ENCODE measurements at places on chromosomes 3 and 15.

DNA sequence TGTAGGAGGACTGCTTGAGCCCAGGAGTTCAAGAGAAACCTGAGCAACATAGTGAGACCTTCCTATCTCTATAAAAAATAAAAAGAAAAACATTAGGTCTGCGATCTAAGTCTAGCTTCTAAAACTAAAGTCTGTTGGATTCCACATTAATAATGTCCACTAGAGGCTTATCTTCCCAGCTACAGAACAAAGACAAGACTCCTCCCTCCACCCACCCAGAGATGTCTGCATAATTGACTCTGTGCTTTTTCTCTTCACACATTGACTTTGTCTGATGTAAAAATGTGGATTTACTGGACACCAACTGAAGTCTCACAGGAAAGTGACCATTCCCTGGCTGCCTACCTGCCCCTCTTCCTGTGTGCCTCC, 91.8 kb downstream of the ATP10A start:
- no peak for DNase-seq

DNA sequence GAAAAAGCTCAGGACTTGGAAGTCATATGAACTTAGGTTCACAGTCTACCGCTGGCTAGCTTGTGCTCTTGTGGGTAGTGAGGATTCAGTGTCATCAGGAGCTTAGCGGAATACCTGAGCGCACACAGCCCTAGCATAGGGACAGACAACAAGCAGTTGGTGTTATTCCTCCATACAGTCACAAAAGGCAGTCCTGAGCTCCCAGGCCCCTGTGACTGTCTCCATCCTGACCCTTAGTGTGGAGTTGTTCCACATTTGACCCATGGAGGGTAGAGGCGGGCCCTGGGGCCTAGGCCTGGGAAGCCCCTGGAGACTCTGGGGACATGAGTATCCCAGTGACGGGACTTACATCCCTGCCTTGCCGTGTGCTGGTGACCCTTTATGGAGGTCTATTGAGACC, 131.5 kb upstream of the PLXNA1 start:
- DNase-seq, result no peak

GRCh38 chr3:2158828-2159227, 60.2 kb downstream of the CNTN4 start:
- DNase-seq, result no peak

GRCh38 chr3:64321747-64322146, 96.5 kb upstream of the PRICKLE2 start:
- no peak for DNase-seq

DNA sequence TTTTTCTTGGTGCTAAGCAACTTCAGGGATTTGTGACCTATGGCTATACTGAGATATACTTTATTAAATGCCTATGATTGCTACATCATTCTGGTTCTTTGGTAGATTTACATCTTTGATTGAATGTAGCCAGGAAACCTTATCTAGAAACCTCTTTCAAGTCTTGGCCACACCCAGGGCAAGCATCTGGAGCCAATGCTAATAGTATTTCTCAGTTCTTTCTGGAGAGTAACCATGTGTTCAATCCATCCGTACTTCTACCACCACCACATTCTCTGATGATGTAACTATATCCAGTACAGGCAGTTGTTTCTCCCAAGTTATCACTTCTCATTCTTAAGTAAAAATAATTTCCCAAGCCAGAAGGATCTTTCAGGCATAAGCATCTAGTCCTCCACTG, 69.0 kb downstream of the NME9 start:
- no peak for DNase-seq

DNA sequence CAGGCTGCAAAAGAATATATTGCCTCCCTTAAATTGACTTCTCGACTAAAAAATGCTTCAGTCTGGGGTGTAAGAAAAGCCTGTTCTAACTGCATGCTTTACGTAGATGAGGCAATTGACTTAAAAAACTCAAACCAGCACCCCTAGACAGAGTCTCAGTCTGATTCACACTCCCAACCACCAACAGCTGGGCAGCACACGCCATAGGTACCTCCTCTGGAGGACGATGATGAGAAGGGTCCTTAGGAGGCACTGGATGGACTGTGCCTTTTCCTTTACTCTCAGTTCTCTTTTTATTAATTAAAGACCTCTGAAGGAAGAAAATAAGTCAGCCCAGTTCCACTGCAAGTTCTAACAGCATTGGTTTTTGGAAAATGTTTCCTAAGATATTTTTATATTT, 175.0 kb downstream of the PDZRN3 start:
- DNase-seq, result no peak

GRCh38 chr3:127762077-127762786, 60.1 kb downstream of the MGLL start:
- no peak for DNase-seq

DNA sequence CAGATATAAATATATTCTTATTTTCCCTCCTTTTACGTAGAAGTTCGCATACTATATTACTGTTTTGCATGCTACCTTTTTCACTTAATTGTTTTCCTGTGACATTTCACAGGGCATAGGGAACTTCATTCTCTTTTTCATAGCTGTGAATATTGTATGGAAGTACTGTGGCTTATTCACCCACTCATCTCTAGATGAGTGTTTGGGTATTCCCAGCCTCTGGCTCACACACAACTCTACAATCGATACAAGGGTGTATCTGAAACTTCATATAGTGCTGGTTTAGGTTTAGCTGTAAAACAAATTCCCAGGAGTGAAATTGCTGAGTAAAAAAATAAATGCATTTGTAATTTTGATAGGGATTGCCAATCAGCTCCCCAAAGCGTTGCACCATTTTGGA, 55.3 kb upstream of the MAGI1 start:
- no peak for DNase-seq

DNA sequence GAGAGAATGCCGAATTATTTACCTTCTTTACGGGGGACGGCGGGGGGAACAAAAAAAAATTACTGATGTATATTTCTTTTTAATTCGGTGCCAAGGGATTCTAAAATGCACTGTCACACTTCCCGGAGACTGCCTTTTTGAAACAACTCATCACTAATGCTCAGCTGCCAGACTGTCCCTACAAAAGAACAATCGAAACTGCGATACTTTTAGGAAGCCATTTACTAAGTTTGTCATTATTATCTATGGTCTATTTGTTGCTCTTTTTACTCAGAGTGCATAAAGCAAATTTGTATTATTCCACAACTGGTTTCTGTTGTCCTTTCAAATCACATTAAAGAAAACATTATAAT, 60.8 kb downstream of the TM4SF4 start:
- no peak for DNase-seq

DNA sequence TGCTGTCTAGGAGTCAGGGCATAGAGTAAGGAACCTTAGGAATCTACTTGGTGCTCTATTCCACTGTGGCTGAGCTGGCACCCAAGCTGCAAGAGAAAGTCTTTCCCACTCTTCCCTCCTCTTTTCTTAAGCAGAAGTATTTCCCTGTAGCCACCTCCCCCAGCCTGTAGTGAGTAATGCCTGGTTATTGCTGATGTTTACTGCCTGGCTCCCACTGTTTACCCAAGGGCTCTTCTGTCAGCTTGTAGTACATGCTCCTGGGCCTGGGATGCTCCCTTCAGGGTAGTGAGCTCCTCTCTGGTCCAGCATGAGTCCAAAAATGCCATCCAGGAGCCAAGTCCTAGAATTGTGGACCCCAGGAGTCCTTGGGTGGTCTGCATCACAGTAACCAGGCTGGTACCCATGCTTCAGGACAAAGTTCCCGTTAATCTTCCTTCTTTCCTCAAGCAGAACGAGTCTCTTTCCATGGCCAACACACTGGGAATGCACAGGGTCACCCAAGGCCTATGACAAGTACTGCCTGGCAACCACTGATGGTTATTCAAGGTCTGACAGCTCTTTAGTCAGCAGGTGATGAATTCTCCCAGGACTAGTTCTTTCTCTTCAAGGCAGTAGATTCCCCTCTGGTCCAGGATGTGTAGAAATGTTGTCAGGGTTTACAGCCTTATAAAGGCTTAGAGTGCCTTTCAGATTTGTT, 17.6 kb downstream of the GALK2 start:
- no peak for DNase-seq

DNA sequence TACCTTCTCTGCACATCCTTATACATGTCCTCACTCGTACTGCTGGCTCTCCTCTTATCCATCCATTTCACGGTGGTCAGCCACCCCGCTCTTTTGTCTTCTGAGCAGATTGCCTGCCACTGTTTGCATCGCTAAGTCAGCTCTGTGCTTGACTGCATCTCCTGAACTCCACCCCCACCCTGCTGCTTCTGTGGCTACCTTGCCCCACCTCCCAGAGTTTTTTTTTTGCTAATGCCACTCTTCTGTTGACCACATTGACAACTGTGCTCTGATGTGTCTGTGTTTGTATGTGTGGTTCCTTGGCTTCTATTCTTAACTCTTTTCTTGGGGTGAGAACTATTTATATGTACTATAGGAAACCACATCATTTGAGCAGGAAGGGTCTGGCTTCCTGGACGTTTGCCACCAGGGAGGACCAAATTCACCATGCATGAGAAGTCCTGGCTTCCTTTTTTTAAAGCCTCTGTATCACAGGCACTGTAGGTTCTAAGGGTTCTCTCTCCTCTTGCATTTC, 12.8 kb upstream of the MTMR10 start:
- peak; percentile 80 for DNase-seq

GRCh38 chr3:161070252-161070930, 34.8 kb downstream of the B3GALNT1 start:
- no peak for DNase-seq

GRCh38 chr3:97720417-97720816, 44.1 kb upstream of the ARL6 start:
- DNase-seq, result no peak

DNA sequence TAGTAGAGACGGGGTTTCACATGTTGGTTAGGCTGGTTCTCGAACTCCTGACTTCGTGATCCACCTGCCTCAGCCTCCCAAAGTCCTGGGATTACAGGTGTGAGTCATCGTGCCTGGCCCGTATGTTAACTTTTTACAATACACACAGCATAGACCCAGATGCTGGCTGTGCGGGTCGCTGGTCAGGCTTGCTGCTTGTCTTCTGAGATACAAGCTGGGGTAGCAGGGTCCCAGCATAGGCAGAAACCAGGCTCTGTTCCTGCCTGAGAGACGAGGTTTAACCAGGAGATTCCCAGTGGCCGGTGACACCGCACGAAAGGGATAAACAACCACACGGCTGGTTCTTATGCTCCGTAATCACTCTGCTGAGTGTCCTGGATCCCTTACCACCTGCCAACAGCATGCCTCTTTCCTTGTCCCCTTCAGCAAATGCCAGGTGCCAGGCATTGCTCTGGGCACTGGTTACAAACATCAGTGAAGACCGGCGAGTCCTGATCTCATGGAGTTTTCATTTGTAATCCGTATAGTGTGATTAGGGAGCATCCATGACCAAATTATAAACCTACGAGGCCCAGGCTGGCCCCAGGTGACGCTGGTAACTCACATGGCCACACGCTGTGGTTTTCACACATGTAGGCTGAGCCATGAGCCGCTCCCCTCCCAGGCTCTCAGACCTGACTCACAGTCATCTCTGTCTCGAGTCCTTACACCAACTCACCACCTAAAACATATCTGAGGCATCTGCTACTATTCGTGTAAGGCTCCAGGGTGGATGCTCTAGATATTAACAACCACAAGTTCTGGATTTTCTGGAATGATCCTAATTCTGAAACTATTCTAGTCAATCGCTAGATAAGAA, 125.7 kb downstream of the PDZRN3 start:
- no peak for DNase-seq

DNA sequence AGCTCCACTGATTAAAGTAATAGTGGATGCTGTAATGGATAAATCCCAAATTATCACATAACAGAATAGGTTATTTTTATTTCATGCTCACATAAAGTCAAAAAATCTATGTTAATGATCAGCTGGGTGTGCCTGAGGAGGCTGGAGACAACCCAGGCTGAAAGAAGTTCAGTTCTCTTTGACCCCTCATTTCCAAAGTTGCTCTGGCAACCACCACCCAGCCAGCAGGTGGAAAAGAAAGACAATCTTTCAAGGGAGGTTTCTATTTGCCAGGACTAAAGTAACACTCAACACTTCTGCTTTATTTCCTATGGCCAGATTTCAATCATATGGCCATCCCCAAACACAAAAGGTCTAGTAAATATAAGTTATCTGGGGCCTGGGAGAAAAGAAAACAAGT, 48.8 kb upstream of the ANKRD28 start:
- DNase-seq, result no peak

Data from hematopoietic multipotent progenitor cell (in vitro differentiated cells).